ENCODE measurements at places on chromosomes 12 and 14.
A peak's percentile ranks its signal among the peaks of the same experiment; 100 is the strongest.

DNA sequence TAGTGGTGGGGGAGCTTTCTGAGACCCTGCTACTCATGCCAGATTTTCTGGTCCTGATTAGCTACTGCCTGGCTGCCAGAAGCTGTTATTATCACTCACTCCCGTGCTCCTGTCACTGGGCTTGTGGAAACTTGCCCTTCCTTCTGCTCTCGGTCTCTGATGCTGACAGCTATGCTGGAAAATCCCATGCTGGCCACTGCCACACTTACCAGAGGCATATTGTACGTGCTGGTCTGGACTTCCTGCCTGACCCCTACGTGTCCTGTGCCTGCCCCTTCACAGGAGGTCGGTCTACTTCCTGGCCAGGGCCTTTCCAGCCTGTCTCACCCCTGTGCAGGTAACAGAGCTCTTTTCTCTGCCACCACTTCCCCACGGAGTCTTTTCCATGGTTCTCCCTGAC lies 149.4 kb upstream of the PLEKHG7 start:
- DNase-seq, result no peak

DNA sequence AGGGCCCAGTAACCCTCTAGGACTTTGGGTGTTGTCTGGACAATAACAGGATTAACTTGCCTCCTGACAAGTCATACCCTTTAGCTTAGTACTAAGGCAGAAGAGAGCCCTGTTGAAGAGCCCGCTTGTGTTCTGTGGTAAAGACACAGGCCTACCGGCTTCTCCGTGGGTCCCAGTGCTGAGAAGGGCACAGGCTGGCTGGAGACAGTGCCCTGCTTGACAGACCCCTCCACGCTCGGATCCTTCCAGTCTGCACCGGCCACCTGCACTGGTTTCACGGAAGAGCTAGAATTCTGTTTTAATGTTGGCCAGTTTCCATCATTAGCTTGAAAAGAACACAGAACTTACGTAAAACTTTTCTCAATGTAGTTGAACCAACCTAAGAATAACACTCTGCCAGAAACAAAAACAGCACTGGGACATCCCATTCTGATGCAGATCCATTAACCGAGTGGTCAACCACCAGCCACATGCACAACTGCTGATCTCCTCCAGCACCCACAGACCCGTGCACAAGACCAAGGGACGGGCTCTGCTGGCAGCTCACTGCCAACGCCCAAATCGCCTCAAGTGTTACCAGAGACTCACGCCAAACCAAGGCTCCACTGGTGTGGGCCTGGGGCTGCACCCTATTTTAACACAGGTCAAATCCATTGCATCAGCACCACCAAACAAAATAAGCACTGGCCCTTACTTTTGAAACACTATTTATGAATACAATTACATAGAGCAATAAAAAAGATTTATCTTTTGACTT lies 27.1 kb downstream of the ZFYVE21 start:
- DNase-seq, result no peak

DNA sequence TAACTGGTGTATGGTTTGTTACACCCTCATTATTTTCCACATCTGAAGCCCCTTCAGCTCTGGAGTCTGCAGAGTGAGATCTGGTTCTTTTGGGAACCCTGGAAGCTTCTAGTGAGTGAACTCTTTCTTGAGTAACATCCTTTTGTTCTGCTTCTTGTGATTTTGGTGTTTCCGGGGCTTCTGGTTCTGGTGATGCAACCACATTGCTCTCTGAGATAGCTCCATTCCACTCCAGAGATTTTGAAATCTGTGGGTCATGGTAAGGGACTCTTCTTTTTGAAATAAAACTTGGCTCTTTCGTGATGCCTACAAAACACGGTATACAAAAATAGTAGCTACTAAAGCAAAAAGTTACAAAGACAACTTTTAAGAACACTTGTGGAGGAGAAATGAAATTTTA lies 5.4 kb downstream of the MDM1 start:
- no peak for DNase-seq

GRCh38 chr14:103973354-103973753 lies 31.0 kb upstream of the RD3L start:
- no peak for DNase-seq

DNA sequence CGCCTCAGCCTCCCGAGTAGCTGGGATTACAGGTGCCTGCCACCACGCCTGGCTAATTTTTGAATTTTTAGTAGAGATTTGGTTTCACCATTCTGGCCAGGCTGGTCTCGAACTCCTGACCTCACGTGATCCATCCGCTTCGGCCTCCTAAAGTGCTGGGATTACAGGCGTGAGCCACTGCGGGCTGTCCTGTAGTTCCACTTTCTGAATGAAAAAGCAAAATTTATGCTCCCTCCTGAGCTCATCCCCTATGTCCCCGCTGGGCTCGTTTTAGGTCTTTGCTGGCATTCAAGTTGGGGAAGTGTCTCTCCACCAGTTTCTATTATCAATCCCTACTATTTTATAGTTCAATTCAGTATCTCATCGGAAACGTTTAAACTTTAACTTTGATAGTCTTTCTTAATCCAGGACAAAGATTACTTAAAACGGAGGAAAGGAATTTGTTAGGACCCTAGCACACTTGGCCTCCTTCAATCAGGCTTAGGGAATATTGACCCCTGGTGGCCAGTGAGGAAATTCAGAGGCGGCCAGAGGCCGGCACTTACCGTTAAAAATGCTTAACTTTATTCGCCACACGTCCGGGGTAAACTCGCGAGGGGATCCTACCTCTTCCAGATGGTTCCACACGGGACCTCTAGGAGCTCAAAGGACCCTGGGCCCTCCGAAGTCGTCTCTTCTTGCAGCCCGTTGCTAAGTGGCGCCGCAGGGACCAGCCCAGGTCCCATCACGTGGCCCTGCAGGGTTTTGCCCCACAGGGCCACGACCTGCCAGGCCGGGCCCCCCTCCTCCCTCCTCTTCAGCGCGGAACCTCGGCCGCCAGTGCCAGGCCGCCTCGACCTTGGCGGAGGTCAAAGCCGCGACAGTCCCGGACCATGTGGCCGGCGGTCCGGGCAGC lies 11.4 kb upstream of the DNAL1 start:
- DNase-seq, result peak; percentile 61

DNA sequence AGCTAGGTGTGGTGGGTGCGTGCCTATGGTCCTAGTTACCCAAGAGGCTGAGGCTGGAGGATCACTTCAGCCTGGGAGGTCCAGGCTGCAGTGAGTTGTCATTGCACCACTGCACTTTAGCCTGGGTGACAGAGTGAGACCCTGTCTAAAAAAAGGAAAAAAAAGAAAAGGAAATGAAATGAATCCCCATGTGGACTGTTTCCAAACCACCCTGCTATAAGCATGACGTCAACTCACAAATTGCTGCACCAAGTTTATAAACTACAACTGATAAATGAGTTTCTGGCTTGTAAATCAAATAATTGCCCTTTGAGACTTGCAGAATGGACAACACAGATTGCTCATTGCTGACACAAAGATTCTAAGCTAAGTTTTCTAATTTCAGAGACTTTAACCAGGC lies 51.0 kb upstream of the STK38L start:
- DNase-seq, result no peak

DNA sequence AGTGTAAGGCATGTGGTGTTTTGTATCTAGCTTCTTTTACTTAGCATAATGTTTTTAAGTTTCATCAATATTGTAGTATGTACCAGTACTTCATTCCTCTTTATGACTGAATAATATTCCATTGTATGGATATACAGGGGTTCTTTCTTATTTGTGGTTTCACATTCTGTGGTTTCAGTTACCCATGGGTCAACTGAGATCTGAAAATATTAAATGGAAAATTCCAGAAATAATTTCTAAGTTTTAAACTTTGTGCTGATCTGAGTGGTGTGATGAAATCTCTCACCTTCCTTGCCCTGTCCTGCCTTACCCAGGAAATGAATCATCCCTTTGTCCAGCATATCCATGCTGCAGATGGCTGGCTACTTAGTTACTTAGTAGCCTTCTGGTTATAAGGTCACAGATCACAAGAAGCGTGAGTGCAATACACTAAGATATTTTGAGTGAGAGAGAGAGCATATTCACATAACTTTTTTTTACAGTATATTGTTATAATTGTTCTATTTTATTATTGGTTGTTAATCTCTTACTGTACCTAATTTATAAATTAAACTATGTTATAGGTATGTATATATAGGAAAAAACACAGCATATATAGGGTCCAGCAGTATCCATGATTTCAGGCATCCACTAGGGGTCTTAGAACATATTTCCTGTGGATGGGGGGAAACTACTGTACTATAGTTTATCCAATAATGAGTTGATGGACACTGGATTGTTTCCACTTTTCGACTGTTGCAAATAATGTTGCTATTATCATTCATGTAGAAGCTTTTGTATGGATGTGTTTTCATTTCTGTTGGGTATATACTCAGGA lies 59.6 kb upstream of the LRTM2 start:
- DNase-seq, result no peak

DNA sequence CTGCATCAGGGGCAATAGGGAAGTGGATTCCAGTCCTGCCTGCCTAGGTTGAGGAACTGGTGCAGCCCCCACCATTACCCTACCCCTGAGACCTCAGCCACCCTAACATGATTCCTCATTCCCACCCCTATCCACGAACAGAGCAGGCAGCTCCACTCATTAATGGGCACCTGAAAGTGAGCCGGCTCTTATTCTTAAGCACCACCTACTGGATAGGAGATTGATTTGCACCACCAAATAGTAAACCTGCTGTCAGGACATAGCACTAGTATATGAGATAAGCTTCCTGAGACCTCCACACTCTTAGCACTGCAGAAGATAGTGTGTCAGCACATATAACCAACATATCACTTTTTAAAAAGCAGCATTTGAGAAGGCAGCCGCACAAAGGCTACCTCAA lies 573.2 kb downstream of the SOX5 start:
- no peak for DNase-seq

DNA sequence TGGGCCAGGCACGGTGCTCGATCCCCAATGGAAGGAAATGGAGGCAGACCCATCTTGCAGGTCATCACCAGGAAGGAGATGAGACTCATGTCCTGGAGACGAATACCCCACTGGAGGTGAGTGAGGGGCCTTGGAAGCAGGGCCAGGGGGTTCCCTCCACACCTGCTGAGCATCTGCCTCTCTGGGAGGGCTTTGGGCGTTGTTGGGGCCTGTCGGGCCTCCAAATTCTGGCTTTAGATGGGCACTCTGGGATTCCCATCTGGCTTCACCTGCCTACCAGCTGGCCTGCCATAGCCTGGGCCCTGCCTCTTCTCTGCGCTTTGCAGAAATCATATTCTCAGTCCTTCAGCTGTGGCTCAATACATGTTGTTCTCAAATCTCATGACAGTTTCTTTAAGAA lies 13.9 kb downstream of the RTL1 start:
- DNase-seq, result no peak

GRCh38 chr12:58774731-58775130 lies 145.6 kb downstream of the LRIG3 start:
- DNase-seq, result no peak

Measured in activated CD4-positive, alpha-beta T cell treated with anti-CD3 and anti-CD28 coated beads for 4 hours (primary cell).